Tibial artery (tissue), 4 donors: ENCODE measurements at places on chromosomes 16 and 17.
A peak's percentile ranks its signal among the peaks of the same experiment; 100 is the strongest.

DNA sequence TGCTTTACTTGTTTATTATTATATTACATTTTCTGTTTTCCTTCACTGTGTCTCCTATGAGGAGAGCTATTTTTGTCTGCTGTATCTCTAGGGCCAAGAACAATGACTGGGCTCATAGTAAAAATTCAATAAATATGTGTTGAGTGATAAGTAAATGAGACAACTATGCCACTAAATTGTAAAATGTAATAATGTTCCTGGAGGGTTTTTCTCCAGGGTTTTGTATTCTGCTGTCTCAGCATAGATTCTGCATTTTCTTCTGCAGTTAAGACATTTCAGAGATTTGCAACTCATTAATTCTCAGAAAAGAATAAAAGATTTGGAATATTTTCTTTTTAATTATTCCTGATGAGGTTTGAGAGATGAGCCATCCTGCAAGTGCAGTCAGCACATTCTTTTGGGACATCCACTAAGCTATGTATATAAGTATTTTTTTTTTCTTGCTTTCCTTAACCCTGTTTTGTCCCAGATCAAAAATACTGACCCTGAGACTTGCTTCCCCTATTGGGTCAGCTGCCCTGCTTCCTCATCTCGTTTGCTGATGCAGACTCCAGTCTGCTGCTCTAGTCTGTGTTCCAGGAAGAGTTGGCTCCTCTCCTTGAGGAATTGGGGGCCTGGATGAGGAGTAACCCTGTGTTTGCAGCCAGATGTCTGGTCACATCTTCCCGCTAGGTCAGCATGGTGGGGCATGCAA, 122.9 kb downstream of the ABCA8 start:
- DNase-seq = peak; percentile 63

GRCh38 chr16:22681554-22682291, 132.2 kb upstream of the HS3ST2 start:
- DNase-seq = peak; percentile 58

- no peak for DNase-seq
These were observed 4.8 kb upstream of the QPRT start for GRCh38 chr16:29674188-29674587.

DNA sequence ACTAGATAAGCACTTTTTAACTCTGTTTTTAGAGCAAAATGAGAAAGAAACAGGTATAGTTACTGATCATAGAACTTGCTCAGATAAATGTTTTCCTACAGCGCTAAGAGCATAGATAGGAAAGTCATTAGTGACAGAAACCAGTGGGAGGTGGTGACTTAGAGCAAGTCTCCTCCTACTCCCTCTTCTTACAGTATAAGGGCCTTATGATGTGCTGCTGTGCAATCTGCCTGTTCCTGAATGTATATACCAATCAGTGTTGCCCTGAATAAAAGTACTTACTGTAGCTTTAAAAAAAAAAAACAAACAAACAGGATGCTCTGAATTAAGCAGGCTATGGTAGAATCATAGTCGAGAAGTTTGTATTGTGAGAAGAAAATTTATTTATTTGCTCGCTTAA, 23.3 kb upstream of the RASL10B start:
- DNase-seq = no peak

DNA sequence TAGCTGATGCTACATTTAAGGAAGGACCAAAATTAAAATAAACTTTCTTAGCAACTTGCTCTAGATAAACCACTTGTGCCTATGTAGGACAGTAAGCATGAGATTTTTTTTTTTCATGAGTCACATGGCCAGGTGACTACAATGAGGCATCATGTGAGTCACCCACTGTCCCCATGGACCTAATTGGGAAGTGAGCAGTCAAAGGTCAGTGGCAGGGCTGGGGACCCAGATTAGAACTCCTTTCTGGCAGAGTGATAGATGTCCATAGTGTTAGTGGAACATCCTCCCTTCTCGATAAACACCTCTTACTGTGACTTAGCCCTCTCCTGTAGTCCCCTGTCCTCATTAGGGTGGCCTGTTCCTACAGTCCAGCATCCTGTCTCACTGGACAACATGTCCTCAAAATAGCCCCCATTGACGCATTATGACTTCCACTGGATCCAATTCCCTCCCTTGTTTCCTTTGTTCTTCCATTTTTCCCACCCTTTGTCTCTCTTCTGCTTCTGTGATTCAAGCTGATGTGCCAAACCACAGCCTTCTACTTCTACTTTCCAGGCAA, 12.4 kb downstream of the ITGB3 start:
- DNase-seq = no peak

DNA sequence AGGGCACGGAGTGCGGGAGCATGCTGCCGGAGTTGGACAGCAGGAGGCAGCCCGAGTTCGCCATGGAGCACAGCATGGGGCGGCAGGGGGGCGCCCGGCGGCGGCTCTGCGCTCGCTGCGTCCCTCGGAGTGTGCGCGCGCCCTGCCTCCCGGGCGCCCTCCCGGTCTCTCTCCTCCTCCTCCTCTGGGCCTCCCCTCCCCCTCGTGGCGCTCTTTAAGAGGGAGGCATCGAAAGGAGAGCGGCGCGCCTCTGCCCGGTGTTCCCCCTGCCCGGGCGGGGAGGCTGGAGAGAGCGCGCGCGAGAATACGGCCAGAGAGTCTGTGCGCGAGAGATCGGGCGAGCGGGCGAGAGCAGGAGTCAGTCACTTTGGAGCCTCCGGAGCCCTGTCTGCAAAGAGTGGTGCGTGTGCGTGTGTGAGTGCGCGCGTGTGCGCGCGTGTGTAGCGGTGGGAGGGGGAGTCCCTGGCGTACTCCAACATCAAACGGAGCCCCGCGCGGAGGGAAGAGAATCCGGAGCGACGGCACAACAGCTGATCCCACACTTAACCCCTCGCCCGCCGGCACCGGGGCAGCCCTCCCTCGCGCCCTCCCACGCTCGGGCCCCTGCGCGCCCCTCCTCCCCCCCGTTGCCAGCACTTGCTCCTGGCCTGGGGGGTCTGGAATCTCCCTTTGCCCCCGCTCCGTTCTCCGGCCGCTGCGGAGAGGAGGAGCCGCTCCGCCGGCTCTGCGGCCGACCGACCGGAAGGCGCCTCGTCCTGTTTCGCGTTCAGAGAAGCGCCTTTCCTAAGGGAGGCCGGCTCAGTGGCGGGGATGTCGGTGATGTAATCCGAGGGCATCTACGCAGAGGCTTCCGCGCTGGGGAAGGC, 108.9 kb downstream of the ENGASE start:
- no peak for DNase-seq

- DNase-seq = no peak
These were observed 1.8 kb downstream of the MMP15 start for GRCh38 chr16:58027161-58027915.

DNA sequence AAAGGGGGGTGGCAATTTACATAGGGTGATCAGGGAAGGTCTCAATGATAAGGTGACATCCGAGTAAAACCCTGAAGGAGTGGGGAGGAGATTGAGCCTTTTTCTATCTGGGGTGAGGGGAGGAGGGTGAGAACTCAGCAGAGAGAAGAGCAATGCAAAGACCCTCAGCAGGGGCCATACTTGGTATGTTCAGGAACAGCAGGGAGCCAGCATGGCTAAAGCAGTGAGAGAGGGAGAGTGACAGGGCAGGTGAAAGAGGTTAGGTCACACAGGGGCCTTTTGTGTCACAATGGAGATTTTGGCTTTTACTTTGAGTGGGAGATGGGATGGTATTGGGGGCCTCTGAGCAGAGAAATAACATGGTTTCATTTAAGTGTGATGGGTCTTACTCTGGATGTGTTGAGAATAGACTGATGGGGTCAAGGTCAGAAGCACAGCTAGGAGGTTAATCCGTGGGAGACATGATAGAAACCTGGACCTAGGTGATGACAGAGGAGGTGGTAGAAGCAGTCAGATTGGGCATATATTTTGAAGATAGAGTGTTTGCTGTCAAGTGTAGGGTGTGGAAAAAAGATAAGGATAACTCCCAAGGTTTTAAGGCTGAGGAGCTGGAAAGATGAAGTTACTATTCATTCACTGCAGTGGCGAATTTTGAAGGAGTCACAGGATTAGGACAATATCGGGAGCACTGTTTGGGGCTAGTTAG, 6.2 kb downstream of the SP2 start:
- DNase-seq = no peak

DNA sequence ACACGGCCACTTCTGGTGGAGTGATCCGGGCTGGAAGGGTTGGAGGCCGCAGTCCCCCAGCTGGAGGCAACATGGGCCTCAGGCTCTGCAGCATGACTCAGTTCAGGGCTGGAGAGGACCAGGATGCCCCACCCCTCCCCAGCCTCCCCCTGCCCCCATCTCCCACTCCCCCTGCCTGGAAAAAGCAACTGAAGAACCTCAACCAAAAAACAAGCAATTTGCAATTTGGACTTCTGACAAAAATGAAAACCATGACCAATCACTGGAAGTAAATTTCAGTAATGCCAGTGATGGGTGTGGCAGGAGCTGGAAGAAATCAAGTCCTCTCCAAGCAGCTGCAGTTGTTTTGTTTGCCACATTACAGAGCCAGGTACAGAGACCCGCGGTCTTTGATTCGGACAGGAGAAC, 6.6 kb upstream of the MIF4GD start:
- no peak for DNase-seq

DNA sequence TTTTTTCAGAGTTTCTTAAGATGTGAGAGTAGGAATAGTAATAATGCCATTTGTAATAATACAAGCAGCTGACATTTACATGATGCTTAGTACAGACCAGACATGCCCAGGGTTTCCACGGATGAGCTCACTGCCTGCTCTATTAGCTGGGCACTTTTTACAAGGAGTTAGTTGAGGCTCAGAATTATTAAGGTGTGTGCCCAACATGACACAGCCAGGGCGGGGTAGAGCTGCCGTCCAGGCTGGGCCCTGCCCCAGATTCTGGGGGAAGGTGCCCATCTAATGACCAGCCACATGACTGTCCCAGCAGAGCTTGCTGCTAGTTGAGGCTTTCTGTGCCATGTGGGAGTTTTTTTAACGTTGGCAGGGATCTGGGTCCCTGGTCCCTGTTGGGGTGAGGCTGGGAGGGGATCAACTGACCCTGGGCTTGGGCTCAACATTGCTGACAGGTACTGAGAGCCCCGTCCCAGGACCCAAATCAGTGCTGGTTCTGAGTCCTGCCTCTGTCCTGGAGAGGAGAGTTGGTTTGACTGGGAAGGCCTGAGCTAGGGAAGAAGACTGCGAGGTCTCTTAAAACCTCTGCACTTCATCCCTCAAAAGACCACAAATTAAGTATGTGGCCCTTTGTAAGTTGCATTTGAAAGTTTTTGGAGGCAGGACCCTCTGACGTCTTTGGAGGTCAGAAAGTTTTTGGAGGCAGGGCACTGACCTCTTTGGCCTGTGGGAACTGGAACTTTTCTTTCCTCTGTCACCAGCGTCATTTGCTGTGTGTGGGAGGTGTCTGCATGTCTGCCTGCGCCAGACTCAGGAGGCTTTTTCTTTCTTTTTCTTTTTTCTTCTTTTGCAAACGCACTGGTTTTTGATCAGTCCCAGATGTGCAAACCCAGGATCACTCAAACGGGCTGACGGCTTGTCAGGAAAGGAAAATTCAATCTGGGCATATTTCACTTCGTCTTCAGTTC, 2.2 kb downstream of the CRISPLD2 start:
- no peak for DNase-seq

GRCh38 chr17:78715000-78715771, 66.9 kb downstream of the CYTH1 start:
- DNase-seq = no peak

GRCh38 chr17:40953881-40954280, 12.9 kb downstream of the KRT39 start:
- DNase-seq = no peak

DNA sequence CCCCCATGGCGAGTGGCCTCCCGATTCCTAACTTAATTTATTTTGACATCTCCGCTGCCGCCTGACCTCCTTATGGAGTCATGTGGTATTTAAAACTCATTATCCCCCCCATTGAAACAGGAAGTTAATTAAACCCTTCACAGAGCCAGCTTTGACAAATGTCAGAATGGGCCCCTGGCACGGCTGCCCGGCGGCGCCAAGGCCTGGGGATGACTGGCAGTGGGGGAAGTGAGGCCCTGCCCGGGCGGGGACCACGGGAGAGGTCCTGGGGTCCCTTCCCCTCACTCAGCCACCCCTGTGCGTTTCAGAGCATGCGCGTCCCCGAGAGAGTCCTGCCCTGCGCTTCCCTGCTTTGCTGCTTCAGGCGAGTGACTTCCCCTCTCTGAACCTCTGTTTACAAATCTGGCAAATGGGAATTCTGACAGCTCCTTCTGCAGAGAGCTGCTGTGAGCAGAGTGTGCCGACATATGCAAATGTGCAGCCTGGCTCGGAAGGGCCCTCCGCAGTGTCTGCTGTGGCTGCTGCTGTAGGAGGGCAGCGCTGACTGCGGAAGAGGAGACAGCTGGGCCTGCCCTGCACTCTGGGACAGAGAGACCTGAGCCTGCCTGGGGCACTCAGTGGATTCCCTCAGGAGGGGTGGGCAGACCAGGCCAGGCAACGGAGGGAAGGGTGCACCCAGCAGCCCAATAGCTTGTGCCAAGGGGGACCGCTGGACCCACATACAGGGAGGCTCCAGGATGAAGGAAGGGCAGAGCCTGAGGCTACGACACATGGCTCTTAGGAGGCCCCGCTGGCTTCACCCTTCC, 4.4 kb upstream of the ZFPM1 start:
- no peak for DNase-seq

- no peak for DNase-seq
These were observed 32.0 kb downstream of the MBTPS1 start for GRCh38 chr16:84084570-84085270.

GRCh38 chr17:69962436-69962995, 112.5 kb upstream of the KCNJ16 start:
- no peak for DNase-seq

- no peak for DNase-seq
These were observed 36.0 kb downstream of the TMEM235 start for GRCh38 chr17:78267253-78268073.

DNA sequence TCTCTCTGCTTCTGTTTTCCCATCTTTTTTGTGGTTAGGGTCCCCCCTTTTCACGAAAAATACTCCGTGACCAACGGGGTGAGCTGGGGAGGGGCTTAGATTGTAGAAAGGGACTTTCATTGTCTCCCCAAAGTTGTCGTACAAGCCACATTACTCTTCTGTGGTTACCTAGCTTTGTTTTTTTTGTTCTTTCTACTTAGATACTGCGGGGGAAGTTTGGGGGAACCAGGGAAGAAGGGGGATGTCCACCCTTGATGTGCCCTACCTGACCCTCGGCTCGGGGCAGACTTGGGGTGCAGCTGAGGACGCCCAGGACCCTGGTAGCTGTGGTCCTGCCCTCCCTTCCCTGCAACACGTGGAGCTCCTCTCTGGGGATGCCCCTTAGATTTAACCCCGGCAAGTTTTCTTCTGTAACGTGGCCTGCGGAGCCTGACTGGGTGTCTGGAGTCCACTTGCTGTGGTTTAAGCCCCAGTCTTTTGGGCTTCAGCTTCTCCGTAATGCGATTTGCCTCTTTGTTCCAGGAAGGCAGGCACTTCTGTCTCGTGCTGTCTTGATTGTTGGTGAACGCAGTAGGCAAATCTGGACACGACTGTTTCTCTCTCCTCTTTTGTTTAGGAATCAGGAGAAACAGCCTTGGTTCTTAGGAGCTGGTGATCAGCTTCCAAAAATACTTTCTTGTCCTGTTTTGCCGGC, 892 bp downstream of the ABCC1 start:
- peak; percentile 68 for DNase-seq
